Thymus (tissue), 14 donors: ENCODE measurements at places on chromosomes 6 and 20. TPM values are rescaled to one million over a fixed set of nuclear protein-coding genes. Genes with fewer than 3 reads are reported as not detected.

GRCh38 chr6:135782546-135782945, 69.0 kb upstream of the PDE7B start:
- no peaks in the 10 kb centered on the region for H3K4me1 ChIP-seq
- H3K27me3 ChIP-seq, result no peaks in the 10 kb centered on the region
- H3K36me3 ChIP-seq, result no peaks in the 10 kb centered on the region
- no peak overlapping the region for H3K4me3 ChIP-seq
- no peak for DNase-seq

DNA sequence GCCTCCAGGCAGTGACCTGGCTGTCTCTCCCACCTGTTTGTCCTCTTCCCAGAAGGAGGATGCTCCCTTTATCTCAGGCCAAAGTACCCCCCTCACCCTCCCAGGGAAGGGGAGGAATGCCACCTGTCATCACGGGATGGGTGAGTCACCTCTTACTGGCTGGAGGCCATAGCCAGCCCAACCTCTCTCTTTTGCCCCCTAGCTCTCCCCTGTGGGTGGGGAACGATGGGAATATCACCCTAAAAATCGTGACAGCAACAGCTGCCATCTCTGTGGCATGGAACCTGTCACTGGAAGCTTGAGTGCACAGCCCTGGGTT, 137.5 kb upstream of the PTPN1 start:
- H3K4me1 ChIP-seq, result no peaks in the 10 kb centered on the region
- H3K27me3 ChIP-seq, result no peaks in the 10 kb centered on the region
- H3K36me3 ChIP-seq, result no peaks in the 10 kb centered on the region
- no peak overlapping the region for H3K27ac ChIP-seq
- DNase-seq, result no peak

DNA sequence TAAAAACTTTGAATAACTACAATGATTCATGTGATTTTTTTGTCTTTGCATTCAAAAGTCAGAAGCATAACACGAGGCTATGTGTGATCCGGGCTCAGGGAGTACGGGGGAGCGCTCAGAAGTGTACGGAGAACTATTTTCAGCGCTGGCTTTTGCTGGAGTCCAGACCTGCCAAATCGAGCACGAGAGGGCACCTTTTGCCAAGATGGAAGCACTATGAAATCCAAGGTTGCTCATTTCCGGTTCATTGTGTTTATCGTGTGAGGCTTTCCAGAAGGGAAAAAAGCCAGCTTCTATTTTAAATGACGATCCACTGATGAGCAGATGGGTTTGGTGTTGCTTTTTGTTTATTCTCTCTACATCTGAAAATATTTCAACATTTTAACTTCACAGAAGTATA, 11.3 kb downstream of the RAMACL start:
- H3K4me1 ChIP-seq, result no peaks in the 10 kb centered on the region
- no peak overlapping the region for H3K27ac ChIP-seq
- DNase-seq, result no peak
- H3K4me3 ChIP-seq, result no peak overlapping the region

The TCP11 gene
- total RNA-seq, result 0.33 TPM

The RPS6KA2 gene
- total RNA-seq, result 2.9 TPM

The ASIP gene
- 0.09 TPM for total RNA-seq

The TEAD3 gene
- 1.1 TPM for total RNA-seq
